ENCODE measurements at places on chromosomes 11 and 22.

DNA sequence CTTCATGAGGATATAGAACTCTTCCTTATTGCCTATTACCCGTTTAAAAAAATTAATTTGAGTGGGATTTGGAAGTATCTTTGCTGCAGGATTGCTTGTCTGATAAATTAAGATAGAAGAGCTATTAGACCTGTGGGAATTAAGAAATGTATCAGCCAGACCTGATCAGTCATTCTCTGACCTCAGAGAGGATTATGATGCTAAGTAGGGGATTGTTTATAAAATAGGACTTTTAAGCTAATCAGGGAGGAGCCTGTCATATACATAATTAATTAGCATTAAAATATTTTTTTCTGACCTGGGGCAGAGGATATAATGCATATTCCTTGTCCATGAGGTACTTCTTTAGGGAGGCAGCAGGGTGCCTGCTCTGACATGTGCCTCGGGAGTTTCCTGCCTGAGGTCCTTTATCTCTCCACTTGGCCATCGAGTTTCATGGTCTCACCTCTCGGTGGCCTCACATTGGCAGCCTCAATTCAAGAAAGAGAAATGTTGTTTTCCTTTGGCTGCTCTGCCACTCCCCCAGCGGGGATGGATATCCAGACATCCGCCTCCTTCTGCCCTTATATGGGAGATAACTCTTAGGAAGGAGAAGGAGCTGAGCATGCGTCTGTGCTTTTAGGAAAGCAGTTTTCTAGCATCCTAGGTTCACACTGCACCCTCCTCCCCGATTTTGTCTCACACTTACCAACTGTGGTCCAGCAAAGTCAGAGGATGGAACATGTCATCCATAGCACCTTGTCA is 41.1 kb downstream of the DIXDC1 start:
- DNase-seq = peak; percentile 66

- no peak for DNase-seq
Measured at GRCh38 chr11:118157186-118157895, 4.7 kb upstream of the SCN4B start.

DNA sequence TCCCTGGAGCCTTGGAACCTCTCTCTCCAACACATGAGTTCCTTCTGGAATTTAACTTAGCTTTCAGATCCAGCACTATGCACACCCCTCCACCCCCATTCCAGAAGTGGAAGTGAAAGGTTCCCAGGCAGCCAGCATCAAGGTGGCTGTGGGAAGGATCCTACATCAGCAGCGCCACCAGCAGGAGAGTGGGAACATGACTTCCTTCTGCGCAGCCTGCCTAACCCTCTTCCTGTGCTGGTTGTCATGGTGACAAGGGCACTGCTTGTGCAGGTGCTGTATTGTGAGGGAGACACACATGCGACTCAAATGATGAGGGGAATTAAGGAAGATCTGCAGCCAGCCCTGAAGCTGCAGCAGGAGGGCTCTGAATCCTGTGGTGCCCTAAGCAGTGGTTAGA is 904.5 kb upstream of the API5 start:
- DNase-seq = no peak

GRCh38 chr22:40310081-40310767 is 36.1 kb upstream of the ADSL start:
- DNase-seq = peak; percentile 94

Data from COLO829 (cell line).